Uterine smooth muscle cell (primary cell): ENCODE measurements at places on chromosomes 3 and 15. TPM values are rescaled to one million over a fixed set of nuclear protein-coding genes. Genes with fewer than 3 reads are reported as not detected.

RBM15B gene
- total RNA-seq, result 35.7 and 41.9 TPM in 2 replicates

GPR87 gene
- not detected in 2 replicates for total RNA-seq

GOLGA8T gene
- not detected in 2 replicates for total RNA-seq

PPP1R14D gene
- not detected in 2 replicates for total RNA-seq

CAMK2N2 gene
- 0.25 and 0.33 TPM in 2 replicates for total RNA-seq

GHSR gene
- 0.12 TPM in 1 of 2 replicates, not detected in the other for total RNA-seq

GOLGA8H gene
- total RNA-seq, result 0.12 and 0.33 TPM in 2 replicates

ARHGEF26 gene
- 2.1 and 2.2 TPM in 2 replicates for total RNA-seq

PLCB2 gene
- total RNA-seq, result 0.12 and 0.66 TPM in 2 replicates

MYZAP gene
- total RNA-seq, result 1.2 and 1.6 TPM in 2 replicates
